ENCODE measurements at places on chromosomes 3 and 15.

DNA sequence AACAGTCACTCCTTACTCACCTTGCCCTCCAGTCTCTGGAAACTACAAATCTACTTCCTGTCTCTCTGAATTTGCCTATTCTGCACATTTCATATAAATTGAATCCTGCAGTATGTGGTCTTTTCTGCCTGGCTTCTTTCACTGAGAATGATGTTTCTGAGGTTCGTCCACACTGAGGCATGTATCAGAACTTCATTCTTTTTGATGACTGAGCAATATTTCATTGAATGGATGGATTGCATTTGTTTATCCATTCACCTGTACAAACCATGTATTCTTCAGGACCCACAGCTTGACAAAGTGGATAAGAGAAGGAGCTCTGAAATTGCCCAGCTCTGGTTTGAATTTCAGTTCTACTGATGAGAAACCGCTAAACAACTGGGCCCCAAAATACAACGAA is 118.9 kb upstream of the ARRDC4 start:
- no peak for DNase-seq

- no peak for DNase-seq
These were observed 14.2 kb downstream of the CSK start for GRCh38 chr15:74795966-74796625.

- peak; percentile 84 for DNase-seq
These were observed 15.1 kb upstream of the RFTN1 start for GRCh38 chr3:16528581-16528993.

DNA sequence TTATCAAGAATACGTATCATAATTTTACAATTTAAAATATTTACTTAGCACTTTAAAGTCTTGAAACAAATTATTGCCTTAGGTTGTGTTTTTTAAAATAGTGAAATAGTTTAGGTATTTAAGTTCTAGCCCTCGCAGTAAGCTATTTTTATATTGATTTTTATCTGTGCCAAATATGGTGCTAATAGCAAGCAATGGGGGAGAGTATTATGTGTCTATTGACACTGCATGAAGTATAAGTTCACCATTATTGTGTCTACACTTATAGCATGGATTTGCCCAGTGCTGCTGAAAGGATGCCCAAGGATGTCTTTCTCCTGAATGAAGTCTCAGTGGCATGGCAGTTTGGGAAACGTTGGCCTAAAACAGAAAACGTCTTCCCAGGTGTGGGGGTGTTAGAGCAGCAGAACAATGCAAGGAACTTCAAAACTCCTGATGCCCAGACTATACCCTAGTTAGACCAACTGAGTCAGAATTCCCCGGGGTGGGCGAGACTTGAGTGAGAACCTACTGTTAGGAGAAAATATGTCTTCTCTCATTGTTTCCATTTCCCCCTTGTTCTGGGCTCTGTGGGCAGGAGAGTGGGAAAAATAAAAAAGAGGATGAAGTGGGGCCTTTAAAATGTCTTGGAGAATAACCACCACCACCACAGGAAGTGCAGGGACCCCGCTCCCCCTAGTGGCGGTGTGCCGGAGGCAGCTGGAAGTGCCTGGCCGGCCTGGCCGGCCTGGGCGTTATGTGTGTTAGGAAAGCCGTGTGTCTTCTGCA is 104.2 kb upstream of the SLC7A14 start:
- DNase-seq, result no peak

DNA sequence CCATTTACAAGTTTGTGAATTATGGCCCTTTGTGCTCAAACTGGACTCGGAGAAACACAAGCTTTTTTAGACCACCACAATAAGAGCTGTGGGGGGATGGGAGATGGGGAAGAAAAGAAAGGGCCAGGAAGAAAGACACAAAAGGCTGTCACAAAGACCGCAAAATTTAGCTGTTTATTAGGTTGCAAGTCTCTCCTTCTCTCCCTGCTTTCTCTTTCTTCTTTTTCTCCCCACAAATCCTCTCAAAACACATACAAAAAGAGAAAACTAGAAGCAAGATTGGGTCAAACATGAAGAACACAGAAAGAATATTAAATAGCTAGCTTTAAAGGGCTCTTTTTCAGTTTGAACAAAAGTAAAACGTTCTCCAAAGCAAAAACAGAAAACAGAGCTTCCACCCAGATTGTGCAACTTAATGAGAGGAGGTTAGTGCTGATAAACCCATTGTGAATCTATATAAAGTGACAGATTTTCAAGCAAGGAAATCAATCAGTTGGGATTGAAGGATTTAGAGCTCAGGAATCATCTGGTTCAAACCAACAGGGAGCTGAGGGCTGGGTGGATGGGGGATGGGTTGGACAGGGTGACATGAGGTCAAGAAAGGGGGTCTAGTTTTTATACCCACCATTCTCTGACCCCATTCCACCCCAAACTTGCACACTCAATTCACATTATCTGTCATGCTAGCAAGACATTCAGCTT is 87.3 kb downstream of the DHX30 start:
- no peak for DNase-seq

GRCh38 chr15:83585601-83586335 is 68.2 kb upstream of the ADAMTSL3 start:
- DNase-seq, result no peak

- no peak for DNase-seq
These were observed 17.4 kb downstream of the CCDC12 start for GRCh38 chr3:46959161-46959511.

GRCh38 chr3:43326891-43327581 is 40.7 kb downstream of the SNRK start:
- no peak for DNase-seq

DNA sequence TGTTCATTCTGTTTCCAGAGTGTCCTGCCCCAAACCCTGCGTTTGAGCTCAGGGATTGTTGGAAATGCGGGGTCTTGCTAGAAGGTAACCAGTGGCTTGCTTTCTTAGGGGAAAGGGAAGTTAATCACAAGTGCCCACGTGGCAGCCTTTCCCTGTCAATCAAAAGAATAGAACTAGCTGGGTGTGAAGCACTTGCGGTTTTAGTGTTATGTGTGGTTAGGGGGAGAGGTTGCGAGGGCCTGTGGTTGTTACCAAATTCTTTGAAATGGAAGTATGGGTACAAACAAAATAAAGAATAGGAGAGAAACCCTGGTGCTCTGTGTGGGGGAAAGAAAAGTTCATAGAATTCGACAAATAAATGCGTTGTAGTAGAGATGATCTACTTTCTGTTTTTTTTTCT is 67.6 kb downstream of the FNDC3B start:
- no peak for DNase-seq

DNA sequence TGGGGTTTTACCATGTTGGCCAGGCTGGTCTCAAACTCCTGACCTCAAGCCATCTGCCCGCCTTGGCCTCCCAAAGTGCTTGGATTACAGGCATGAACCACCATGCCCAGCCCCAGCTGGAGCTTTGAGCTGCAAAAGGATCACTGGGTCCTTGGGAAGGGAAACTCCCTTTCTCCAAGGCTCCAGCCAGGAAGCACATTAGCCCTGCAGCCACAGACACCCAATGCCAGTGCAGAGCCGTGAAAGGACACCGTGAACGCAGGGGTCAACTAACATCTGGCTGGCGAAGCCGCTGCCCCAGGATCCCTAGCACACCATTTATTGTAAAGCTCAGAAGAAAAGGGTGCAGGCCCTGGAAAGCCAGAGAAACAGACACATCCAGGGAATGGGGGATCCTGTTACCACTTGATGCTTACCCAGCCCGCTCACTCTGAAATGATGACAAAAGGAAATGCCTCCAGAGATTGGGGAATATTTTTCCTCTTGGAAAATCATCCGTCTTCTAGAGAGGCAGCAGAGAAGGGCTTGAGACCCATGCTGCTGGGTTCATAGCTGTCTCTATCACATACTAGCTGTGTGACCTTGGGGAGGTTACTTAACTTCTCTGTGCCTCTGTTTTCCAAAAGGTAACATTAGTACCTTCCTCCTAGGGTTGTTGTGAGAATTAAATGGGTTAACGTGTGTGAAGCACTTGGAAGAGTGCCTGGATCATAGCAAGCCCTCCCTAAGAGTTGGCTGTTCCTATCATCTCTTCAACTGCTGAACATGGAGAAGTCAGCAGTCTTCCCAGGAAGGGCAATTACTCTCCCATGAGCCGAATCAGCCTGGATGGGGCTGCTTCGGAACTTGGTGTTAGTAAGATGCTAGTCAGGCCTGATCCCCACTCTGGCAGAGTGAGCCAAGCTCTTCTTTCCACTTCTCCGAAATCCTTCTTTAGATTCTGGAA is 40.8 kb downstream of the LMCD1 start:
- DNase-seq, result no peak

- DNase-seq, result peak; percentile 57
These were observed 24.3 kb downstream of the NXPE3 start for GRCh38 chr3:101803173-101803782.

- DNase-seq, result no peak
These were observed 301.3 kb downstream of the EDEM1 start for GRCh38 chr3:5488771-5489170.

- no peak for DNase-seq
These were observed 340.2 kb upstream of the IGF1R start for GRCh38 chr15:98308117-98308516.

GRCh38 chr15:67542420-67543347 is at the start of gene MAP2K5:
Gene MAP2K5 (plus strand): TSS chr15:67542703. CDS start chr15:67543336, 633 bp downstream.
- DNase-seq, result peak; percentile 57

GRCh38 chr3:126472277-126473006 is 3.2 kb downstream of the ZXDC start:
- DNase-seq, result peak; percentile 87

DNA sequence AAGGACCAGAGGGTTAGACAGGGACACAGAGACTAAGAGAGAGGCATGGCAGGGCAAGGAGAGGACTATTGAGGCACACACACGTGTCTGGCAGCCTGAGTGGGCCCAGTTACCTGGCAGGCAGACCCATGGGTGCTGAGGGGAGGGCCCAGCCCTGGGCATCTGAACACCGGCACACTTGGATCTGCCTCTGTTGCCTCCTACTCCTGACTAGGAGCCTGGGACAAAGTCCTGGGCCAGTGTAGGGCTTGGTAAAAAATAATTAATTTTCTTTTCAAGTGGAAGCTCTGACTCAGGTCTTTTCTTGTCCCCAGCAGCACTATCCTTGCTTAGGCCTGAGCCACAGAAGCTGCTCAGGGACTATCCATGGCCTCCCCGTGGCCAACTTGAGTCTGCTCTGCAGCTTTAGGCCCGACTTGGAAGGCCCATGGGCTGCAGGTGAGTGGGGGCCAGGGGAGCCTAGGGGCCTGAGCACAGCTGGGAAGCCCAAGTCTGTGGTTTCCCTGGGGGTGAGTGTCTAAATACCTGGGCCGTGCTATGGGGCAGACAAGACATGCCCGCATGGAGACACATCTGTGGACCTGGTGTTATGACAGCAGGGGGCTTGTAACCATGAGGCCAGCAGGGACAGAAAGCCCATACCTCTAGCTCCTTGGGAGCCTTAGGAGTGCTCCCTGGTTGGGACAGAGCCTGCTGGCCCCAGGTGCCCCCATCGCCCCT is at the start of gene PTH1R:
Gene PTH1R (plus strand): TSS at position 316 of the 720 bp plus-strand sequence. CDS start 5,839 bp downstream, outside the sequence.
- DNase-seq, result no peak

GRCh38 chr15:58086491-58086890 is 21.0 kb upstream of the ALDH1A2 start:
- peak; percentile 7 for DNase-seq

DNA sequence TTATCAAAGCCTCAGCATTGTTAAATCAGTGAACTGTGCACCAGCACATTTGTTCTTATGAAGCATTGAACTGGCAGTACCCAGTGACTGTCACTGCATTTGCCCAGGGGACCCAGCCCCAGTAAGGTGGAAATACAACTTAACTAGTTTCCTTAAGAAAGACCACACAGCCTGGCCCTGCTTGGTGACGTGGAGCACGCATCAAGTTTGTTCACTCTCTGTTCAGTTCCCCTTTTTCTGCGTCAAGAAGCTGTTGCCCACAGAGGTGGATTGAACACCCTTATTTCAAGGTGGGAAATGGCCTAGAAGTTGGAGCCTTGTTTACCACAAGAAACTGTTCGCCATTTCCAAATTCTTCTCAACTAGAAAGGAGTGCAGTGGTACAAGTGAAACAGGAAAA is 69.9 kb upstream of the AGBL1 start:
- DNase-seq, result no peak

DNA sequence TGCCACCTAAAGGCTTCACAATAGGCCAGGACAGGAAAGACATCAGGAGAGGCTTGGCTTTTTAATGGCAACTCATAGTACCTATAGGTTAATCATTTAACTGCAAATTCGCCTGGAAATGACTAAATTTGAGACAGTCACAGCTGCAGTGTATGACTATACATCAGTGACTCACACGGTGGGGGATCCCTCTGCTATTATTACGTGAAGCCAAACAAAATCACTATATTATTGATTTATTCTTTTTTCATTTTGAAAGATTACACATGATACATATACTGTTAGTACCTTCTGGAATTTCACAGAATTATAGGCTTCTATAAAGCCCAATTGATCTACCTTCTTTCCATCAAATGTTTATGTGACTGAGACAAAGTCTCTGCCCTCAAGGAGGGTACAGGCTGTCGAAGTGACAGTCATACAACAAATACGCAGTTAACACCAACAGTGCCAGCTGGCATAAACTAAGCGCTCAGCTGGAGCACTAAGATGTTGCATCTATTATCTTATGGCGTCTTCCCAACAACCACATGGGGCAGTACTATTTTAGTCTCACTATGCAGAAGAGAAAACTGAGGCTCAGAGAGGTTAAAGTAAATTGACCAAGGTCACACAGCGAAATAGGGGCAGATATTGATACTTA is 82.0 kb upstream of the LMOD3 start:
- DNase-seq, result no peak

GRCh38 chr3:15492847-15493360 is 28.6 kb downstream of the COLQ start:
- no peak for DNase-seq

DNA sequence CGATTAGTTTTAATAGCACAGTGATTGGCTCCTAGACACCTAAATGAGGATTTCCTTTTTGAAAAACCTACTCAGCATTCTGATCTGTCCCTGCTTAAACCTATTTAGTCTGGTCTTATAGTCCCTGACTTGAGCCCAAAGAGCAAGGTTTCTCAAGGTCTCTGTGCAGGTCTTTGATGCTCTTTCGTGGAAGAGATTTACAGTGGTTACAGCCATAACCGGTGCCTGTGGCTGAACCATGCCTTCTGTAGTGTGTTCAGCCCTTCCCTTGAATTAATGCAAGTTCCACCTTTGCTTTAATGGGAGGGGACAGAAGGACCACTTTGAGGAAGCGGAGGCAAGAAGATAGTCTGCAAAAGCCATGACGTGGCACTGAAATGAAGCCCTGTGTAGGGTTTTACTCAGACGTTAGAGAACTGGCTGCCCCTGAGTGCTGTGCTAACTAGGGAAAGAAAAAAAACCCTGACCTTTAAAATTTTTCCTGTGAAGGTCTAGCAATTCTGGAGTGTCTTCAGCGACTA is 43.0 kb downstream of the ZBTB38 start:
- no peak for DNase-seq

All from stromal cell of bone marrow (primary cell).